ENCODE measurements at places on chromosomes 2 and 18.

DNA sequence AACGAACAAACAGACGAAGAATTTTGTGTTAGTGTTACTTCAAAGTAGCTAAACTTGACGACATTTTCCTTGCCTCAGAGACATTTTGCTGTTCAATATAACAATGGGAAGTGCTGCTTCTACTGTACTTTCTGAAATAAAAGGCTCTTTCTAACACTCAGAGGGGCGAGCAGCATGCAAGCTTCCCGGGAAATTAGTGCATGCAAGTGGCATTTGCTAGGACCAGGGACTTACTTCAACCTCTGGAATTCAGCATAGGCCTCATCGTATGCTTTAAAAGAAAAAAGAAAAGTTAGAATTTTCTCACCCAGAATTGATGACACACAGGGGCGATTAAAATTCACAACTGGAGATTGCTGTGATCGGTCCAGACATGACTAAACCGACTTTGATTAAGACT, 62.5 kb upstream of the LPIN2 start:
- no peak for DNase-seq

- no peak for DNase-seq
Measured at GRCh38 chr2:26969077-26969844, 1.2 kb upstream of the MAPRE3 start.

DNA sequence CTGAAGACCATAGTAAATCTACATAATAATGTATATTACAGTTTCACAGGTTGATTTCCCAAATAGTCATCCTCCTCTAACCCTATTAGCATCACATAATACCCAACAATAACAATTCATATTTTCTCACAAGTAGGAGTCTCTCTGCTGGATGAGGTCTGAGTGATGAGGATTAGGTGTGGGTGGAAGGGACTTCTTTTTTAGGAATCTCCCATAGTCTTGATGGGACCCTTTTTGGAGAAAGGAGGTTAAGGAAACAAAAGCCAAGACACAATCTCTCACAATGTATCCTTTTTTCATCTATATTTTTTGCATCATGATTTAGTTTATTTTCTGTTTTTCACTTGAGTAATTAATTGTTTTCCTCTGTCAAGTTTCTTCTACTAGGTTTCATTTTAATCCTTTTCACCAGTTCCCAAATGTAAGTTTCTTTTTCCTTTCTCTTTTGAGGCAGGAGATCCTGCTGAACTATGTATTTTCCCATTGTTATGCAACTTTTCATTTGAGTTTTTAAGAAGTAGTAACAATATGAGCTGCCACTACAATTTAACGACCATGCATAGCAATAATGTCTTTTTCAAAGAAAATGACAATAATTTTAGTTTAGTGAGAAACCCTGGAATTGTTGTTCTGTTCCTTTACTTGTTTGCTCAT, 2.5 kb upstream of the IFIH1 start:
- DNase-seq, result no peak

DNA sequence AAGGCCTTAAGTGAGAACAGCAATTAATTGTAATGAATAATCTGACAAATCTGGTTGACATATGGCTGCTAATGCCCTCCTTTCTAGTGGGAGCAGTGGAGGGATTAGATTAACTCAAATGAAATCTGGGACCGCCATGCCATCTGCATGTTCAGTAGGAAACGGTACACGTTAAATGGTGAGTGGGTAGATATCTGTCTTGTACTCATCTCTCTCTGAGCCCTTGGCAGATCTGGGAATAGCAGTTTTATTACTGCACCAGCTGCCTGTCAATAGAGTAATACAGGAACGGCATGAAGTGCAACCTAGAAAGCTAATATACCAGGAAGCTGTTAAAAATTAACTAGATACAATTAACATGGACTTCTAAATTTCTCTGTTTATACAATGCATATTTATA, 258.8 kb downstream of the GPD2 start:
- no peak for DNase-seq

DNA sequence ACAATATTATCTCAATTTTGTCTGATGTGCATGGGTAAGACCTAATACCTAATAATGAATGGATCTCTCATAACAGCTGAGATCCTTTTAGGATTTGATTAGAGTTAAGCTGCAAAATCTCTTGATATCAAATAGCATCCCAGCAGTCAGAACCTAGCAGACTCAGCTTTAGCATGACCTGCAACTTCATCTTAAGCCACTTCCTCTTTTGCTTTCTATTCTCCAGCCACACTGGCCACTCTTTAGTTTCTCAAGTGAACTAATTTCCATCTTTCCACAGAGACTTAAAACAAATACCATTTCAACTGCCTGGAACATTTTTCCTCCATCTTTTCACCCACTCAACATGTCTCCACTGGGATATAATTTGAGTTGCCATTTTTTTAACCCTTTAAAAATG, 1251.6 kb upstream of the ZEB2 start:
- no peak for DNase-seq

GRCh38 chr2:32189011-32189410, 23.3 kb downstream of the SLC30A6 start:
- DNase-seq, result no peak

GRCh38 chr18:21958263-21958662, 211.1 kb upstream of the GATA6 start:
- no peak for DNase-seq

GRCh38 chr2:64860276-64860885, 128.8 kb upstream of the SLC1A4 start:
- no peak for DNase-seq

- DNase-seq, result no peak
Measured at GRCh38 chr2:165827921-165828276, 33.9 kb upstream of the GALNT3 start.

- no peak for DNase-seq
Measured at GRCh38 chr2:166197446-166197845, 69.6 kb upstream of the SCN1A start.

- no peak for DNase-seq
Measured at GRCh38 chr2:219946021-219946420, 318.6 kb downstream of the SLC4A3 start.

DNA sequence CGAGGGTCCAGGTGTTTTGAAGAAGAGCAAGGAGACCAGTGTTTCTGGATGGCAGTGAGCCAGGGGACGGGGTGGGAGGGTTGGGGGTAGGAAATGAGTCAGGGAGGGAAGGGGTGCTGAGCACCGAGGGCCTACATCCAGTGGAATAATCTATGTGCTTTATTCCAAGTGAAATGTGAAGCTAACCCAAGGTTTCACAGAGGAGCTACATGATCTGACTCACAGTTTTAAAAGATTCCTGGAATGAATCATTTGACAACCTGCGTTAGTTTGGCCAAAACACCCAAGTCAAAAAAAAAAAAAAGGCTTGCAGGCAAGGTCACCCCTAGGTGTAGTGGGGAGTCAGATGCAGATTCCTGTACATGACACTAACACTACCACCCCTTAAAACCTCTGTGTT, 419.7 kb upstream of the MEX3C start:
- no peak for DNase-seq

- no peak for DNase-seq
Measured at GRCh38 chr2:190794377-190794776, 86.2 kb upstream of the GLS start.

All from CD4-positive, alpha-beta T cell treated with Interleukin-17A for 4 hours (primary cell).